Tibial artery (tissue), 4 donors: ENCODE measurements at places on chromosomes 11 and 22.

- DNase-seq = peak; percentile 81
Observed at GRCh38 chr22:27124351-27124966, 467.1 kb downstream of the MIAT start.

- DNase-seq = no peak
Observed at GRCh38 chr11:119447664-119448242, 24.8 kb upstream of the THY1 start.

DNA sequence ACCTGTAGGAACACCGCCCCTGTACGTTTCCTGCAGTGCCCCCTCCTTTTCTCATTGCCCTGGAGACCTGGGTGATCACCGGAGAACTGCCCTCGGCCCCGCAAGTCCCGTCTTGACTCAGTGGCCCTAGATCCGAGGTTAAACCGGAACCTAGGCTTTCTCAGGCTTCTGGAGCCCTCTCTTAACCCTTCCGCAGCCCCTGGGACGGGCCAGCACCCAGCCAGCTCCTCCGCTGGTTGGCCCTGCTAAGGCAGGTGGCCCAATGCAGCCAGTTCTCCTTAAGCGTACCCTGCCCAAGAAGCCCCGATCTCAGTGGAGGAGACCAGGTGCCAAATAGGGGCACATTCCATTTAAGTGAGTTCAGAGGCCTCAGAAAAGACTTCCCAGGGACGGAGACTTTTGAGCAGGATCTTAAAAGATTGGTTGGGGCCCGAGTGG, 776 bp downstream of the NLRX1 start:
- DNase-seq = peak; percentile 89

- DNase-seq = no peak
Observed at GRCh38 chr11:72436661-72437060, 2.3 kb upstream of the CLPB start.

DNA sequence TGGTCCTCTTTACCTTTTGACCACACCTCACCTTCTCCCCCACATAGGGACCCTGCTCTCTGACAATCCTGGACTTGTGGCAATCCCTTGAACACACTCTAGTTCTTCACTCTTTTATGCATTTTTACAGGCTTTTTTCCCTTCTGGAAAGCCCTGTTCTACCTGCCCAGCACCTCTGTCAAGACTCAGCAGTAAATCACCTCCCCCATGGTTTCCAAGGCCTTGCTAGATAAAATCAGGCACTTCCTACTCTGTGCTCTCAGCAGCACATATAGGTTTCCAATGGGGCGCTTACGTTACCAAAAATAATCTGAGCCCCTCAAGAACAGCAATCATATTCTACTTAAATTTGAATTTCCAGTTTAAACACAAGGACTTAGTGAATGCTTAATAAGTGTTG, 53.9 kb downstream of the ETS1 start:
- no peak for DNase-seq

GRCh38 chr11:89347071-89347470, 144.1 kb downstream of the NOX4 start:
- no peak for DNase-seq

- no peak for DNase-seq
Observed at GRCh38 chr11:45921561-45922424, 663 bp upstream of the LARGE2 start.

DNA sequence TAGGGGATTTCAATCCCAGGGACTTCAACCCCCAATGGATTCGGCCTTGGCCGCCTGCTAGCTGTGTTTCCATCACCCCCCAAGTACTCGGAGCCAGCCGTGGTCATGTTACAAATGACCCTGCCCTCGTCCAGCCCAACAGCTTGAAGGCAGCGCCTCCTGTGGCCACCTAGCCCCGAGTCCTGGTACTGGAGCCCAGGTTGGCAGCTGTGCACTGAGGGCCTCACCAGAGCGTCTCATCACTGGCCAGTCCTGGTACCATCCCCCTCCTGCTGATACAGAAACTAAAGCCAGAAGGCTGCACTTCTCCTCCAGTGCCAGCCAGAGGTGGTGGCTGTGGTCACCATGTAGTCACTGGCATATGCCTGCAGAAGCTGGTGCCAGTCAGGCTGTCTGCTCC, 44.9 kb upstream of the FADD start:
- DNase-seq = no peak

DNA sequence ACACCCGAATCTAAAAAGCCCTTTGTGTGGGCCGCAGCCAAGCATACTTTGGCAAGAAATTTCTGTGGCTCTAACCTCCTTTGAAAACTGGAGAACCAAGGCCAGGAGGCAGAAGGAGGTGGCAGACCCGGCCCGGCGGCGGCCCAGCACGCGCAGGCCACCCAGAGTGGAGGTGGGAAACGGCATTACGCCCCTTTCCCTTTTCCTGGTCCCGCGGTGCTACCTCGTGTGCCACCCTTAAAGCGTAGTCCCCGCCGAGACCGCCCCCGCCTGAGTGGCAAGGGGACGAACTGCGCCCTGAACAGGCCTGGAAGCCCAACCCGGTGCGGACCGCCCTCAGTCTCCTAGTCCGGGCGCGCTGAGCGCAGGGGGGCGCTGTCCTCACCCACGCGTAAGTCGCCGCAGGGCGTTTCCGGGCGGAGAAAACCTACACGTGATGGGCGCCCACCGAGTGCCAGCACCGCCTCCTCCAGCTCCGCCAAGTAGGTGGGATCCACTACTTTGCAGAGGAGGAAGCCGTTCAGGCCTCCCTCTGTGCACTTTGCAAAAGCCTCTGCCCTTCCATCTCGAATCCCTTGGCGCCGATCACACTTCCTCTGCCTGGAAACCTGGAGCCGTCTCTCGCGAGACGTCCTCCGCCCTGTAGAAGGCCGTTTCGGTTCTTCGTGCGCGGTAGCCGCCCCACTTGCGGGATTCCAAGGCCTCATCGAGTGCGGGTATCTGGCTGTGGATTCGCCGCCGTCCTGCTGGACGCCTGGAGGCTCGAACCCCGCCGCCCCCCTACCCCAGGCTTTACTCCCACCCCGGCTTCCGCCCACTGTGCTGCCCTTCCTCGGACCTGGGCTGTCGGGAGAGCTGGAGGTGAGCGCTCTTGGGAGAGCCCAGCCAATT, at the start of gene ACCS:
TSS of gene ACCS (plus strand) at position 430 of the 891 bp plus-strand sequence. CDS start 1,358 bp downstream, outside the sequence.
- peak; percentile 99 for DNase-seq

GRCh38 chr22:23053051-23053707, 17.1 kb upstream of the GNAZ start:
- DNase-seq = no peak

DNA sequence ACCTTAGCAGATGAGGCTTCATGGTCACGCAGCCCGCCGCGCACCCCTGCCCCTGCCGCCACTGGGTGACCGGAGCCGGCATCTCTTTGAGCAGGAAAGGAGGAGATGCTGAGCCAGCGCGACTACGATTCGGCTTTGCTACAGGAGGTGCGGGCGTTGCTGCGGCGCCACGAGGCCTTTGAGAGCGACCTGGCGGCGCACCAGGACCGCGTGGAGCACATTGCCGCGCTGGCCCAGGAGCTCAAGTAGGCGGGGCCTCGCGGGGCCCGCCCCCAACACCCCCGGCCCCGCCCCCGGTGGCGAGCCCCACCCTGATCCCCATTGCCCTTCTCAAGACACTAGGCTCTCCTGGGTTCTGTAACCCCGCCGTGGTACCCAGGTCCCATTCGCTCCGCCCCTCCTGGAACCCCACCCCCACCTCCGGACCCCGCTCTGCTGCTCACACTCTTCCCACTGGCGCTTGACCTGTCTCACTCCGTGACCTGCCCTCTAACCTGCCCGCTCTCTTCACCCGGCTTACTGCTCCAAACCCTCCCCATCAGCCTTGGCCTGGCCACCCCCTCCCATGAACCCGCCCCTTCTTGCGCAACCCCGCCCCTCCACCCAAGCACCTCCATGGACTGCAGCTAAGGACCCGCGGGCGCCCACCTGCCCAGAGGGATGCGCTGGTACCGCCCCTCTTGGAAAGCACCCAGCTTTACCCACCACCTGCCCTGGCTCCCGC, 9.1 kb downstream of the CTSF start:
- DNase-seq = no peak

- peak; percentile 39 for DNase-seq
Observed at GRCh38 chr11:20158597-20159257, 1.5 kb downstream of the DBX1 start.

GRCh38 chr11:100592619-100593260, 94.3 kb upstream of the ARHGAP42 start:
- no peak for DNase-seq

DNA sequence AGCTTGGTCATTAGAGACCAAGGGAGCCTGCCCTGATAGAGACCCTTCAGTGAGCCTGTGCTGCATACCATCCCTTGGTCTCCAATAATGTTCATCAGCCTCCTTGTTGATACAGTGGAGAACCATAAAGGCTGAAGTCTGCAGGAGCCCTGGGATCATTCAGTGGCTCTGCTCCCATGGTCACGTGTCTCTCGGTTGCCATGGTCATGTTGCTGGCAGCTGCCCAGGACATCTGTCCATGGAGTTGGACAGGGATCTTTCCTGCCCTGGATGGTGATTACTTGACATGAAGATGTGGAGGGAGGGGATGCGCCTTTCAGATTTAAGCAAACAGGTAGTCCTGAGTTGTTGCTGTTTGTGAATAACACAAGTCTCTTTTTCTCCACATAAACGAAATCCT, 38.2 kb downstream of the CYB5R2 start:
- DNase-seq = no peak

- no peak for DNase-seq
Observed at GRCh38 chr11:36492724-36493304, 17.3 kb downstream of the TRAF6 start.

DNA sequence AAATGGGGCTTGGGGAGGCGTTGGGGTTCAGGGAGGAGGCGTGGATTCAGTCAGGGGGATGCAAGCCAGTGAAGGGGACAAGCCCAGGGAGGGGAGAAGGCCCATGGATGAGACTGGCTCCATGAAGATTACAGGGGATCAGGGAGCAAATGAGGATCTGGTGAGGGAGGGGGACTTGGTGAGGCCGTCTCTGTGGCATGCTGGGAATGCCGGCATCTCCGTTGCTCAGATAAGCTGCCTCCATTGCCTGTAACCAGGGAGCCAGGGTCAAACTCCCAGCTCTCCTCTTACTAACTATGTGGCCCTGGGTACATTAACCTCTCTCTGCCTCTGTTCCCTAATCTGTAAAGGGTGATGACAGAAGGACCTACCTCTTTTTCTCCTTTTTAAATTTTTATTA, 38.7 kb downstream of the TPBGL start:
- no peak for DNase-seq

DNA sequence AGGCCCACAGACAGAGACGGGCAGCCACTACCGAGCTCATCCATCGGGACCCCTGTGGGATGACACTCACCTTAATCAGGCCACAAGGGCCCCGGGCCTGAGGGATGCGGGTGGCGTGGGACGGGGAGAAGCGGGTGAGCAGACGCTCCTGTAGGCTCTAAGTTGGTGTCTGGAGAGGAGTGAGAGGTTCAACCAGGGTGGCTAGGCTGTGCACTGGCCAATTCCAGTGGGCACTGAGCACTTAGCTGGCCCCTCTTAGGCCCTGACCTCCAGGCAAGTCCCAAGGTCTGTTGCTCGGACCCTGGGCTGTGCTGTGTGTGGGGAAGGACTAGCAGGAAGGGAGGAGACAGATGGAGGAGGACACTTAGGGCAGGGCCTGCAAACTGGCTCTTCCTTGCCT, 139.3 kb downstream of the ST3GAL4 start:
- DNase-seq = no peak
